Activated T-cell treated with anti-CD3 and anti-CD28 coated beads for 1 hour (primary cell): ENCODE measurements at places on chromosomes 3 and 15.

GRCh38 chr15:57734860-57735259 is 28.3 kb downstream of the POLR2M start:
- no peak for DNase-seq

GRCh38 chr3:187769771-187770170 is 24.5 kb upstream of the BCL6 start:
- no peak for DNase-seq

GRCh38 chr3:4416961-4417360 is 50.1 kb downstream of the SUMF1 start:
- DNase-seq: no peak

GRCh38 chr15:32675466-32675865 is 34.0 kb downstream of the SCG5 start:
- DNase-seq: no peak

DNA sequence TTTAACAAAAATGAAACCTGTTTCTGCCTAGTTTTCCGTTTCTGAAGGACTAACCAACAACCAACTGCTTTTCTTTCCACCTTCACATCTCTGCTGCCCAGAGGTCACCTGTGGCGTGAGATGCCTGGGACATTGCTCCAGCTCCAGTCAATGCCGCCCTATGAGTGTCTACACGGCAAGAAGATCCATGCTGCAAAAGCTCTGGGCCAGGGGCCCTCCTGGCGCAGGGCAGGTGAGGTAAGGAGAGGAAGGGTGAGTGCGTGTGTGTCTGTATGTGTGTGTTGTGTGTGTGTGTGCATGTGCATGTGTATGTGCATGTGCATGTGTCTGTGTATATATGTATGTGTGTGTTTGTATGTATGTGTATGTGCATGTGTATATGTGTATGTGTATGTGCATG is 131.4 kb downstream of the NSMCE3 start:
- DNase-seq: no peak

- DNase-seq: no peak
Observed at GRCh38 chr3:66534304-66534845, 33.6 kb upstream of the LRIG1 start.

GRCh38 chr3:28915741-28916500 is 364.9 kb upstream of the RBMS3 start:
- no peak for DNase-seq

DNA sequence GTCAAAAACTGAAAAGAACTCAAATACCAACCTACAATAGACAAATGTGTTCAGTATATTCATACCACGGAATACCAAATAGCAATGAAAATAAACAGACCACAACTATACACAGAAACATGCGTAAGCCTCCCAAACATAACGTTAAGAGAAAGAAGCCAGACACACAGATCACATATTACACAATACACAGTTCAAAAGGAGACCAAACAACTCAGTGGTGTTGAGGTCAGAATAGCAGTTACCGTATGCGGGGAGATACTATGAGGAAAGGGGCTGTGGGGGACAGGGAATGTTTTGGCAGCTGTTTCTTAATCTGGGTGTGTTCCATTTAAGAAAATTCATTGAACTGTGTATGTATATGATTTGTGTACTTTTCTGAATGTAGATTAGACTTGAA is 6.6 kb downstream of the OSBPL10 start:
- DNase-seq: no peak

GRCh38 chr15:34119291-34119690 is 17.4 kb downstream of the PGBD4 start:
- DNase-seq: no peak

GRCh38 chr3:42685363-42685881 is at the start of gene KLHL40:
KLHL40 (plus strand) TSS chr3:42685537; CDS start chr3:42685619, 82 bp downstream.
- DNase-seq: no peak

- DNase-seq: no peak
Observed at GRCh38 chr15:92290359-92290992, 103.2 kb upstream of the ST8SIA2 start.

GRCh38 chr3:177131927-177132636 is 65.2 kb downstream of the TBL1XR1 start:
- DNase-seq: no peak

DNA sequence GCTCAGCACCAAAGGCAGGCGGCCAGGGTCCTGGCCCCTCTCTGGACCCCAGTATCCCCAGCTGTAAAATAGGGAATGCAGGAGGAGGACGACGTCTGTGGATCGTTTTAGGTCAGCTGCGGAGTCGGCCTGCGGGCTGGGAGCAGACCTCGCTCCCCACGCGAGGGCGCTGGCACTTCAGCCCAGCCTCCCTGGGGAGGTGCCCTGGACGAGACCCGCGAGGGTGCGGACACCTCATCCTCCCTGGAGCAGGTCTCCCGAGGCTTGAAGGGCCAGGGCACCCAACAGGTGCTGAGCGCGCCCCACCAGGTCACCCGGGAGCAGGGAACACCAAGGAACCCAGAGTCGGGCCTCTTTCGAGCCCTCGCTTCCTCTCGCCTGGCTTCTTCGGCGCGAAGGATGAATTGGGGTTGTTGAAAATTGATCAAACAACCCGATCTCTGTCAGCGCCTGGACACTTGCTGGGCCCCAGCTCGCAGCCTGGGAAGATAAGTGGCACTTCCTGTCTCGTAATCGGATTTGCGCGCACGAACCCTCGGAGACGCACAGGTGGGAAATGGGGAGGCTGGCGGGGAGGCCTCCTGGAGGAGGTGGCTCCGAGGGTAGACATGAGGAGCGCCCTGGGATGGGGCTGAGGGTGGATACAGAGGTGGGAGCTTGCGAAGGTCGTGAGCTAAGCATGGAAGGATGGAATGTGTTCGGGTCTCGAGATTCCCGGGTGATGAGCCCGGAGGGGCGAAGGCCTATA is 588 bp upstream of the VIPR1 start:
- DNase-seq: peak; percentile 56

GRCh38 chr15:98169551-98169950 is 209.0 kb downstream of the ARRDC4 start:
- DNase-seq: no peak

GRCh38 chr3:126417515-126417914 is 22.8 kb downstream of the CFAP100 start:
- DNase-seq: no peak

DNA sequence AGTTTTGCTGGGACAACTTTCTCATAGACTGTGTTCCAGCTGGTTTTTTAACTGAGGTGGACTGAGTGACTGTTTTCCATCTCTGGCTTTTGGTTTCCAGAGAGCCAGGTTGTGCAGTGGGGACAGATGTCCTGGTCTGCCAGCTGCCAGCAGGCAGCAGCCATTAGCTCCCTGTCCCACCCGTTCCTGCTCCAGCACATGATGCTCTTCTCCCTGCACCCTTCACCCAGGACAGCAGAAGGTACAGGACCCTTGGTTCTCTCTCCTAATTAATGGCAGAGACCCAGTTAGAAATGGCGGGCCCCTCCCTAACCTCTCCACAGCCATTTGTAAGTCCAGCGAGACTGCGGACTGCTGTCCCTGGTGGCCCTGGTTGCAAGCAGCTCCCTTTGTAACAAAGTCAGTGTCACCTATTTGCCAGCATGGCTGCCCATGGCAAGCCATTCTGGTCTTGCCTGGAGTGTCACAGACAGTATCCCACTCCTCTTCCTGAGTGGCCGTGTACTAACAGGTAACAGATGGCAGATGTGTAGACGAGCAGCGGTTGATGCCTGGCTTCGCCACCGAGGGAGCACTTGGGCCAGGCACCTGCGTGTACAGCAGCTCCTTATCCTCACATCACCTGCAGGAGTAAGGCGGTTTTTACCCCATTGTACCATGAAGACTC is 148.3 kb downstream of the DNAJB8 start:
- no peak for DNase-seq

- no peak for DNase-seq
Observed at GRCh38 chr3:56691165-56692000, 8.3 kb upstream of the TASOR start.

DNA sequence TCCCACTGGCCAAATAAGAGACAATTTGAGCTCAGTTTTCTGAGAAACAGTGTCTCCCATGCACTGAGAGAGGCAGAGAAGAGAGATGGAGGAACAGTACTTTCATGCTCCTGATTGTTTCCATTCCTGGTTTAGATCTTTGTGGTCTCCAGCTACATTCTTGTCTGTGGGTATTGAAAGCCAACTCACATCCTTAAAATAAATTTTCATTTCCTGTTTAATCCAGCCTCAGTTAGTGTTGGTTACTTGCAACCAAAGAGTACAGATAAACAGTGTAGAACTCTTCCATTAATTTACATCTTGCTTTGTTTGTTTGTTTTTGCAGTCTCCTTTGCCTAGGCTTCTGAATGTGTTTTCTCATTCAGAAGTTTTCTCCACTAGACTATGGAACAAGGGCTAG is 123.7 kb upstream of the CLSTN2 start:
- DNase-seq: no peak

DNA sequence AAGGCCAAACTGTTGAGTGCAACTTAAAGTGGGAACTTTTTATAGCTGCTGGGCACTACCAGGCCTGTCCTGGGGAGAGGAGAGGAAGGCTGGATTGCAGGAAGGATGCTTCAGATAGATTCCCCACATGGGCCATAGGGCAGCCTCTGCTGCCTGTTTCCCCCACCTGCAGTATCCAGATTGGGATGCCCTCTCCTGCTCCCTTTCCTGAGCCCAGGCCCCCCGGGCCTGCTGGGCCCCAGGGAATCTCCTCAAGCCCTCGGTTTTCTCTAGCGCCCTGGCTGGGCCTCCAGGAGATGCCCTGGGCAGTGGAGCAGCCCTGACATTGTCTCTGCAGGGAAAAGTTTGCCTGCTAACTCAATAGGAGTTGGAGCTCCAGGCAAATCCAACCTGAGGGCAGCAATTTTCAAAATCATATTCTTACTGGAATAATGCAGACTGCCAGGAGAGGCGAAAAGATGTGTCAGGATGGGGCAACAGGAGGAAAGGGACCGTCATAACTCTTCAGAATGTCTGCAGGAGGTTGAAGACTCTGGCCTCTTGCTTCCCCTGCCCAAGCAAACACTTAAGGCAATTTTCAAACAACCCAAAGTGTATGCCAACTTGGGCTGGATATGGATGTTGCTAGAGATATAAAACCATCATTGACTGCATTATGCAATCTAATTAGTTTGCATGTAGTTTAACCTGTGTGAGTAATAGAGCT is 4.4 kb downstream of the NR2F2 start:
- no peak for DNase-seq

- no peak for DNase-seq
Observed at GRCh38 chr15:85542895-85543331, 162.5 kb downstream of the AKAP13 start.

DNA sequence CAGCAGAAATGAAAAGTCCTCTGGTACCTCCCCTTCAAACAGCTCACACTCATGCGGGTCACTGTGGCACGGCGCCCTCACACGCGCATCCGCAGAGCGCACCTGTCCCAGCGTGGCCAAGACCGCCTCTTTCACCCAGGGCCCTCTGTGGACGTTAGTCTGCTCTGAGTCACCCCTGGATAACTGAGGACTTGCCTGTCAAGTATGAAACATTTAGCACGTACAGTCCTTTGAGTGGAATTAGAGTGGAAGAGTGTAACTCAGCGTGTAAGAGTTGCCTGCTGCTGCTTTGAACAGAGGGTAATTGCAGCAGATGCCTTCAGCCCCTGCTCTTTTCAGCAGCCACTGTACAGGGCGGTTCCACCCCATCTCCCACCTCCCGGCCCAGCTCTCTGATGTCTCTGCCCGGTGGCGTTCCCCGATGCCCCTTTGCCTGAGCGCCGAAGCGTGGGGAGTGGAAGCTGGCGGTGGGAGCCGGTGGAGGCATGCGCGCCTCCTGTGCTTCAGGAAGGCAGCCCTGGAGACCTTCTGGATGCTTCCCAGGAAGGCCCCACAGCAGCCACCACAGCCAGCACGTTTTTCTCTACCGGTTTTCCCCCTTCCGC is 23.0 kb downstream of the CPN2 start:
- DNase-seq: no peak

DNA sequence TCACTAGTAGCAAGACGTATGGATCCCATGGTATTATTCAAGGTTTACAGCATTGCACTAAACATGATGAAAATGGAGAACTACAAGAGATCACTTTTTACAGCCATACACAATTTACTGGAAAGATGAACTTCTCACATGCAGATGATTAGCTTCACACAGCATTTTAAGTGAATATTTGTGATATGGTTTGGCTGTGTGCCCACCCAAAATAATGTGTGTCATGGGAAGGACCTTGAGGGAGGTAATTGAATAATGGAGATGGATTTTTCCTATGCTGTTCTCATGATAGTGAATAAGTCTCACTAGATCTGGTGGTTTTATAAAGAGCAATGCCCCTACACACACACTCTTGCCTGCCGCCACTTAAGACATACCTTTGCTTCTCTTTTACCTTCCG is 662.0 kb upstream of the CCDC54 start:
- no peak for DNase-seq

GRCh38 chr3:10495003-10495402 is 10.4 kb downstream of the ATP2B2 start:
- DNase-seq: no peak

GRCh38 chr3:167067787-167068161 is 312.3 kb downstream of the ZBBX start:
- DNase-seq: no peak

GRCh38 chr3:59411694-59412093 is 361.9 kb upstream of the CFAP20DC start:
- DNase-seq: no peak

DNA sequence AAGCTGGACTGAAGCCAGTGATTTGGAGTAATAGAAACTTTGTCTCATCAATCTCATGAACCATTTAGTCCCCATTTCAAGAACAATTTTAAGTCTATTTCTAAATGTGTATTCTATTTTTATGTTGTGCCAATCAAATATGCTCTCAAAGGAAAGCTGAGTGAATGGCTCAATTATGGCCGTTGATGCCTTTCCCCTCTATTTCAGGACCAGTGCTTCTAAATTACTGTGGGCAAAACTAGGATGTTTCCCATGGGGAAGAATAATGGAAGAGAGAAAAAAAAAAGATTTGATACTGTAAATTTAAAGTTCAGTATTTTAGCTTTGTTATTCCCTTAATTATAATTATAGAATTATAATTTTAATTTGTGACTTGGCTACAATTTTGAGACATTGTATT is 110.1 kb downstream of the CADM2 start:
- DNase-seq: no peak

DNA sequence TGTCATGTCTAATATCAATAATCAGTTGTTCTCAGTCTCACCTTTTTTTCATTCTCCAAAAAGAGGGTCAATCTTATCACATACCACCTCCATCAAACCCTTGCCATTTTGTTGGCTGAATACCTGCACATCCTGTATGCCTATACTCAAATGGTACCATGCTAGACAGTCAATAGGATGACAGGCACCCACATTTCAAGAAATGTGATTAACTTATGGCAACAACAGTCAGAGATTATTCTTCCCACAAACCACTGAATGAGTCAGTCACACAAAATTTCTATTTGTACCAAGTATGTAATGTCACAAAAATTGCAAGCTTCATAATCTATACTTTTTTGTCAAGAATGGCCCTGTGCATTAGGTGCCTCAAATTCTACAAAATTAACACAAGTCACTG is 5.1 kb upstream of the SLC27A2 start:
- no peak for DNase-seq

- DNase-seq: no peak
Observed at GRCh38 chr3:135000465-135000864, 205.4 kb downstream of the EPHB1 start.
